ENCODE measurements at places on chromosomes 5 and 9.

GRCh38 chr5:73160239-73160671 is 12.7 kb upstream of the TMEM174 start:
- no peak for DNase-seq

DNA sequence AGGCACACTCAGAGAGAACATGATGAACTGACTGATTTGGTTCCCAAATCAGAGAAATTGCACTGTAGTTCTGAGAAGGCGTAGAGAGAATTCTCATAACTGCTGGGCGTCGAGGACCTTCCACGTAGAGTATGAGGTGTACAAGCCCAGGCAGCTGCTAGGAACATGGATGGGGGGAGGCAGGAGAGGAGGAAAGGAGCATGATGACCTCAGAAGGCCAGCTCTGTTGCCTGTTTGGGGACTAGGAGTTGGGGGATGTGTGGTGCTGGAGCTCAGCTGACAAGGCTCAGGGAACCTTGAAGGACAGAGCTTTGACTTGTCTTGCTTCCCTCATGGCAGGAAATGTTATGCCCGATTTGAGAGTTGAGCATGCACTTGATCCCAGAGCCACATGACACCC is 485.4 kb downstream of the IRX1 start:
- no peak for DNase-seq

DNA sequence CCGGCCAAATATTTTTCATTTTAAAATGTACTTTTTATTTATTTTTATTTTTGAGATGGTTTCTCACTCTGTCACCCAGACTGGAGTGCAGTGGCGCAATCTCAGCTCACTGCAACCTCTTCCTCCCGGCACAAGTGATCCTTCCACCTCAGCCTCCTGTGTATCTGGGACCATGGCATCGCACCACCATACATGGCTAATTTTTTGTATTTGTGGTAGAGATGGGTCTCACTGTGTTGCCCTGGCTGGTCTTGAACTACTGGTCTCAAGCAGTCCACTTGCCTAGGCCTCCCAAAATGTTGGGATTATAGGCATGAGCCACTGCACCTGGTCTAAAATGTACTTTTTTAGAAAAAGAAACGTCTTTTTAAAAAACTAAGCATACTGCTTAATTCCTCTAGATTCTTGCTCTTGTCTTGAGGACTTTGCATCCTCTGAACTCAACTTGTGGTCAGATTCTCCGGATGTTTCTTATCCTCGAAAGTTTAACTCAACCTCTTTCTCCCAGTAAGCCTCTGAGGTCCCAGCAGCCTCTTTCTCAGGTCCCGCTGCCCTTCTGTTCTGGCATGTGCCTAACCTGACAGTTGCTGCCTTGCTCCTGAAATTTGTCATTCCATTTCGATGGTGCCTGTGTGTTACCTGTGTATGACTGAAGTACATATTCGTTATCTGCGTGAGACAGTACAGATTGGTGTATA is 63.0 kb downstream of the TRIO start:
- DNase-seq, result no peak

- DNase-seq, result no peak
Observed at GRCh38 chr5:76084496-76085242, 1.5 kb downstream of the SV2C start.

GRCh38 chr9:35859990-35860339 is 10.2 kb downstream of the OR13J1 start:
- DNase-seq, result no peak

DNA sequence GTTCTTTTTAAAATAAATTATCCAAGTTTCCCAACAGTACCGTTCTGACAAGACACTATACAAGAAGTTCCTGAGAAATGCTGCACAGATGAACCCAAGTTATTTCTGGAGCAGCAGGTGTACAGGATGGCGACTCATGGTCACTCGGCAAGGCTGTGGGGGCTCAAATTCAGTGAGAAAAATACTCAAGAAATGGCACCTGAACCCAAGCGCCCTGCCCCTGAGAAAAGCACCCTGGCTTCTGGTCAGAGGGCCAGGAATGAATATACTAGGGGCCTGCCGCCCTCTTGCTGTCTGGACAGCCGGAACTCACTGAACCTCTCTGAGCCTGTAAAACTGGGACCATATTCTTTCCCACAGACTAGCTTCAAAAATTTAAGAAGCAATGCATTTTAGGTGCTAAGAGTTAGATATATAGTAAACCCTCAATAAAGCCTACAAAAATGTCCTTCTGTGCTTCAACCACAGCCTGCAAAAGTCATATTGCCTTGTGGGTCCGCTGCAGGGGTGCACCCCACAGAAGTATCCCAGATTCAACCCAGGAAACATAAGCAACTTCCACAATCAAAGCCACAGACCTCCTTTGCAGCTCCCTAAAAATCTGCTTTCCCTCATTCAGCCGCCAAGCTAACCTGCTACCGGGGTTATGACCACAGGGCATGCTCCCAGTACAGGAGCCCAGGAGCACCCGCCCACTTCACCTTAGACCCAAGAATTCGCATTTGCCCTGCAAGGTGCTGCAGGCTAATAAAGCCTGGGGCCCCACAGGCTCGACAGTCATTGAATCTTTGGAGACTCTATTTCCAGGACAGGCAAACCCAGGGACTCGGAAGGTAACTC is 1.4 kb downstream of the RAPGEF1 start:
- no peak for DNase-seq

DNA sequence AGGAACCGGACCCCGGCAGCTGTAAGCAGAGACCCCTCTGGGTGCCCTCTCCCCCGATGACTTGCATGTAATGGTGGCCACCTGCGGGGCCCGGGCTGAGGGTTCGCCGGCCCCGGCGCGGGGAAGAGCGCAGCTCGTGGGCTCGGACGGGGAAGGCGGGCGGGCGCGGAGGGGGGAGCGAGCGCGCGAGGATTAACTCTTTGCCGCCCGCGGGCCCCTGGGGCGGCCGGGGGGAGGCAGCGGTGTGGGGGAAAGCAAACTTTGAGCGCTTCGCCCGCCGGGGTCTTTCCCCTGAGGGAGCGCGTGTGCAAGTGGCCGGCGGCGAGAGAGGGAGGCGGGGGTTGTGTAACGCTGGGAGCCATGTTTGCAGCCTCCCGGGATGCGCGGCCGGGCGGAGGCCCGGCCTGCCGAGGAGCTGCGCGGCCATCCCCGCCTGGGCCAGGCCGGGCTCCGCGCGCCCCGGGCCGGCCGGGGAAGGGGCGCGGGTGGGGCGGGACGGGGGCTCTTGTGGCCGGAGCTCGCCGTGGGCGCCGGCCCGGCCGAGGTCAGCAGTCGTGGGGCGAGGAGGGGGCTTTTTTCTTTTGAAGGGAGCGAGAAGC is 547 bp downstream of the ANP32B start:
- DNase-seq, result peak; percentile 40

DNA sequence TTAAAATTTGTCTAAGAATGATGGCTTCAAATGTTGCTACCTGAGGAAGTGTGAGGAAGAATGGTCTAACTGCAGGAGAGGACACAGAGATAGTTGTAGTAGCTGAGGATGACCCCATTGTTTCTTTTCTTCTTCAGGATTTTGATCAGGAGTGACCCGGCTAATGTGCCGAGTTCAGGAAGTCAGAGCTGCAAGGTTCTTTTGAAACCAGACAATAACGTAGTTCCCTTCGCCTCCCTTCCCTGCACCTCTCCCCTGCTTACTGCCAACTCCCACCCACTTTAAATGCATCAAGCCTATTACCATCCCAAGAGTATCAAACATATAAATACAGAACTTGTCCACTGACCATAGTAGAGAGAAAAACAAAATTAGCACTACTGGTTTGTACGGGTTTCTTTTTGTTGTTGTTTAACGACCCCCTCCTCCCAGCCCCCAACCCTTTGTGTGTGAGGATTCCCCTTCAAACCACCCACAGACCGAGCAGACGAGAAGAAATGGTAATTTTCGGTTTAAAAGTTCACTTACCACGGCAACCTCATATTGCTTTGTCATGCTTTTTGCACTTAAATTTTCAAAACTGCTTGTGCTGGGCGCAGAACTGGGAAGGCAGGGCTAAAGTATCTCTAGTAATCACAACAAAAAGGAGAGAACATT is 23.5 kb upstream of the ELAVL2 start:
- DNase-seq, result no peak

- DNase-seq, result no peak
Observed at GRCh38 chr5:83672158-83672557, 48.5 kb downstream of the HAPLN1 start.

- no peak for DNase-seq
Observed at GRCh38 chr5:3639175-3639574, 43.5 kb downstream of the IRX1 start.

- no peak for DNase-seq
Observed at GRCh38 chr9:8394341-8394740, 594.8 kb upstream of the DMAC1 start.

DNA sequence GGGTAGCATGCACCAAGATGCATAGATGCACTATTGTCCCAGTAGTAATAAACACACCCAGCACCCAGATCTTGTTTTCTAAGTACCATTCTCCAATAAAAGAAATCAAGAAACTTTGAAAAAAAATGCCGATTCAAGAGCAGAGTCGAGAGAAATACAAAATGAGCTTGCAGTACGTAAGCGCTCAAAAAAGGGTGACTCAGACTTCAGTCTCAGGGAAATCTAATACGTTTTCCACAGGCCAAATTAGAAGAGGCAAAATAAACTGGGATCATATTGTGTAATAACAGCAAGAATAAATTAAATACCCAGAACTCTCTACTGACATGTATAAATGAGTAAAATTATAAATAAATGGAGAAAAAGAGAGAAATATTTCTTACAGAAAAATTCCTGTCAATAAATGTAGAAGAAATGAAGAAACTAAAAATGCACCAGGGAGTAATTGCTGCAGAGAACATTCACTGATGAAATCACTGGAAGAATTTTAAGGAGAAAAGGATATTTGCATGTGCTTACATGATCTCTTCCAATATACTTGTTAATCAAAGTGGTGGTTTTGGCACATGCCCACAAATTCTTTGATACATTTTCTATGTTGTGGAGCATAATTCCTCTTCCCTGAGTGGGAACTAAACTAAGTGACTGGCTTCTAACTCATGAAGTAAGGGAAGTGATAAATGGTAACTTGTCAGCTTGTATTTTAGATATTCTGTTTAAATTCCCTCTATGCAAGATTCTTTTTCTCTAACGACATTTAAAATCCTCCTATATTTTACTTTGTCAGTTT is 567.6 kb upstream of the ADAMTS16 start:
- DNase-seq, result no peak

DNA sequence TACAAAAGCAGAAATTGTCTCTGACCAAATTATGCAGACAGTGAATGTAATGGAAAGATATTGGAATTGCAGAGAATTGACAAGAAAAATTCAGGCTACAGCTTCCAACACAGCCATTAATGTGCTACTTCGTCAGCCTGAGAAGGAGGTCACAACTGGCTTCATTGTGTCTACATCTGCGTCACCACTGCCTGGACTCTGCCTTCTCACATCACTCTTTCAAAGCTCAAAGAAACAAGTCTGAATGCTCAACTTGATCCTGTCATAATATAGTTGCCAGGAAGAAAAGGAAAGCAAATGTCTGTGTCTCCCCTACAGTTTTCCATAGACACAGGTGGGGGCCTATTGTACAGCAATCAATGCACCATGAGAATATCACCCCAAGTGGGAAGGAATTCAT is 806.5 kb upstream of the CDH10 start:
- no peak for DNase-seq

- peak; percentile 74 for DNase-seq
Observed at GRCh38 chr5:177446200-177447065, at the start of gene PRR7. Gene PRR7, plus strand, starts transcription at chr5:177446814. Its CDS starts 8,254 bp downstream, at chr5:177455068.

GRCh38 chr9:706606-707459 is 134.7 kb upstream of the DMRT1 start:
- peak; percentile 78 for DNase-seq

- DNase-seq, result peak; percentile 26
Observed at GRCh38 chr9:79657891-79658290, 86.1 kb downstream of the TLE4 start.

- DNase-seq, result no peak
Observed at GRCh38 chr5:32831624-32832023, 120.5 kb downstream of the NPR3 start.

- peak; percentile 57 for DNase-seq
Observed at GRCh38 chr5:112338681-112339337, 80.3 kb downstream of the EPB41L4A start.

DNA sequence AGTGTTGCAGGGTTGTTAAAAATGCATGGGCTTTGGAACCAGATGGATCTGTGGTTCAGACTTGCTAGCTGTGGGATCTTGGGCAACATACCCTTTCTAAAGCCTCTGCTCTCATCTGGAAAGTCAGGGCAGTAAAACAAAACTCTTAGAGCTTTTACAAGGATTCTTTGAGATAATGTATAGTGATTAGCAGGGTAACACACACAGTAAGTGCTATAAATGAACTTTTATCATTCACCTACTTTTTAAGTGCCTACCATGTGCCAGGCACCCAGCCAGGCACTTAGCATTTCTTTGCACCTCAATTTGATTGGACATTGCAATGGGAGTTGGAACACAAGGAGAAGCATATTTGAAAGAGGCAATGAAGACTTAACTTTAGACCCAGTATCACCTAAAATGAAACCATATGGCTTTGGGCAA is 208.6 kb upstream of the PAPPA start:
- DNase-seq, result peak; percentile 67

GRCh38 chr9:134187110-134187531 is 22.8 kb upstream of the RNU6ATAC start:
- DNase-seq, result no peak

DNA sequence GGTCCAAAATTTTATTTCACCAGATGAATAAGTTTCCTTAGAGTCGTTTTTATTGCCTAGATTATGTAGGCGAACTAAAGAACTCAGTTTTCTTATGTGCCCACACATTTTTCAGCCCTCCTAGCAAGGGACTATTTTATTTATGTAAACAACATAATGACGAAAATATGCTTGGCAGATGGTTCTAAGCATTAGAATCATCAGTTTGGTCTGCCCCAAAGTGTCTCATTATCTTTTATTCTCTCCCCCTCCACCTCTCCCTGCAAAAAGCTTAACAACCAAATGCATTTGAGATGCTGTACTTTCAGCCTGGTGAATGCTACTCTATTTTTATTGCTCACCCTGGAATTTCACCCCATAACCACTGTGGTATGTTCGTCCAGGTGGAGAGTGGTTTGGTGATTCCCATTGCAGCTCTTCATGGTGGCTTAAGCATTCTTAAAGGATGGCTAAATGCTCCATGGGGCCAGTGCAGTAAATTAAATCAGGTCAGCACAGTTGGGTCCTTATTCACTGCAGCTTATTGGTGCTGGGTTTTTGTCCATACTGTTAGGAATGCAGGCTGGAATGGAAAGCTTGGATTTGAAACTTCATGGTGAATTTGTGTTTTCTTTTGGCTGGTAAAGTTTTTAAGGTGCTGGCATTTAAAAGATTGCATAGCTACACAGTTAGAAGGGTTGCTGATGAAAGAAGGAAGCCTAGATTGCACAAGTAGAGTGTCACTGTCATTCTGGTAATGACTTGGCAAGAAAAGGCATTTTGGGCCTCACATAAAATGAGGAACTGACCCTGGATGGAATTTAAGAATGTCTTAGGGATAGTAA is 39.2 kb downstream of the TLE4 start:
- DNase-seq, result peak; percentile 74

- peak; percentile 21 for DNase-seq
Observed at GRCh38 chr5:15010936-15011335, 139.4 kb upstream of the ANKH start.

GRCh38 chr5:95358320-95358719 is 32.8 kb upstream of the FAM81B start:
- no peak for DNase-seq

- DNase-seq, result no peak
Observed at GRCh38 chr5:74877624-74878304, 11.6 kb upstream of the FAM169A start.
